ENCODE measurements at places on chromosomes 3 and 15. TPM values are rescaled to one million over a fixed set of nuclear protein-coding genes. Genes with fewer than 3 reads are reported as not detected.

GRCh38 chr3:119637679-119638477, 22.5 kb downstream of the POPDC2 start:
- DNase-seq, result no peak

ROPN1B gene
- 0.19 TPM for polyA plus RNA-seq

DNA sequence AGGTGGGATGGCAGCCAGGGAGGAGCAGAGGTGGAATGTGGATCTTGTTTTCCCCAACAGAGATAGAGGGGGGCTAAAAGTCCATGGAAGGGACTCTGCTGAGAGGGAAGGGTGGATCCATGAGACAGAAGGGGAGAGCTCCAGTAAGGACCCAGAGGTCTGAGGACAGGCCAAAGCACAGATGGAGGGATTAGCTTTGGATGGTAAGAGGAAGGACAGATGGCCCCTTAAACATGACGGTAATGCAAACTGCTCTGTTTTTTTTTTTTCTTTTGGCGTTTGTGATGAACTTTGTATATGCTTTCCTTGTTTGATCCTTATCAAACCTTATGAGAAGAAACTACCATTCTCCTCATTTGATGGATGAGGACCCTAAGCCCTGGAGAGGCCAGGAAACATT, 96.2 kb downstream of the IGF1R start:
- no peak for DNase-seq

FAM227B gene
- 7.6 TPM for polyA plus RNA-seq

RTP3 gene
- 0.25 TPM for polyA plus RNA-seq

DNA sequence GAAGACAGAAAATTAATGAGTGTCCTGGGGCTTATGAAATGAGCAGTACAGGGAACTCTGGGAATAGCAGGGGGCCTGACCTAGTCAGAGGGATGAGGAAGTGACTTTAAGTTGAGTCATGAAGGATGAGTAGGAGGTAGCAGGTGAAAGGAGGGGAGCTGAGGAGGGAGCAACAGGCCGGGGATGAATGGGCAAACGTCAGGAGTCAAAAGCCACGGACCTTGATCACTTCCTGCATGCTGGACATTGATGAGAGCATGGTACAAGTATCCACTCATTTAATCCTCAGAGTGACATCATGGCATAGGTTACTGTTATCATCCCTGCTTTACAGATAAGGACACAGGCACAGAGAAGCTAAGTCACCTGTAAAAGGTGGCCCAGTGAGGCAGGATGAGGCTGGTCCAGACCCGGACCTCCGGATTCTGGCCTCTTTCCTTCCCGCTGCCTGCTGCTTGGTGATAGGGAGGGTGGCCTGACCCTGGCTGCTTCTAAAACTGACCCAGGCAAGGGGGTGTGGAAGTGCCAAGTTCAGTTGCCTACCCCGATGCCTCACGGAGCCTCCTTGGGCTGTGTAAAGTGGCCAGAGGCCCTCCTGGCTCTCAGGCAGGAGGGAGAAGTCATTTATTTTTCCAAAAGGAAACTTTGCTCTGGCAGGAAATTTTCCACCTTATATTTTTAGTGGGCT, 7.6 kb downstream of the CORO2B start:
- no peak for DNase-seq

DNA sequence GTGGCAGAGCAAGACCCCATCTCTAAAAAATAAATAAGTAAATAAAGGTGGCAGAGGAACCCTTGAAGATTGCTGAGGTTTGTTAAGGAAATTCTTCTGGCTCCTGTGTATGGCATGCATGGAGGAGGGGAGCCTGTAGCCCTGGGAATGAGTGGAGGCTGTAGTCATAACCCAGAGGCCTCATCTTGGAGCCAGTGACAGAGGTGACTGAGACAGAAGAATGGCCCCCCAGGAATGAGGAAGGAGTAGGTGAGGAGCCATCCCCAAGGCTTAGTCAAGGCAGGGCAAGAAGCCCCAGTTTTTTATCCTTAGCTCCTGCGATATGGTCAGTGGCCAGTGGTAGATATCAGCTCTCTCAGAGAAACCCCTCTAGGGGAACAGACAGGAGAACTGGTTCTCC, 46.5 kb downstream of the BSN start:
- DNase-seq, result no peak

DNA sequence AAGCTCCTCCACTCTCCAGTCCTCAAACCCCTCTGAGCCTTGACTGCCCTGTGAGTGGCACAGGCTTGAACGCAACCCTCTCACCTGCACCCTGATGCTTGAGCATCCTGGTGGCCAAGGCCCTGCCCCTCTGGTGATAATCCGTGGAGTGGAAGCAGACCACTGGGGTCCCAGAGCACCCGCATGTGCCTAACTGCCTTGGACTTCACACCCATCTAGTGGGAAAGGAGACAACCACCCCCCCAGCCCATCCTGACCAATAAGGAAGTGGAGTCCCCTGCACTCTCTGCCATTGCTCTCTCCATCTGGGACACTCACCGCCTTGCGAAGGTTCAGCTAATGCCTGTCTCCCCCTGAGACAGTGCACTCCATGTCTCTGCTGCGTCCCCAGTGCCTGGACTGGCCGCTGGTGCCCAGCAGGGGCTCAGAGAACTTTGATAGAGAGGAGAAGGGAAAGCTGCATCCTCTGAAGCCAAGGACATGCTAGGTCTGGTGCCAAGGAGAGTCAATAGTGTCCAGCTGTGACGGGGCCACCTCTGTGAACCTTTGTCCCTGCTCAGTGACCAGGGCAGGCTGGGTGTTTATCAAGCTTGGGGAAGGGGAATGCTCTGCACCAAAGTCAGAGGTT, 3.4 kb downstream of the KLF15 start:
- no peak for DNase-seq

DNA sequence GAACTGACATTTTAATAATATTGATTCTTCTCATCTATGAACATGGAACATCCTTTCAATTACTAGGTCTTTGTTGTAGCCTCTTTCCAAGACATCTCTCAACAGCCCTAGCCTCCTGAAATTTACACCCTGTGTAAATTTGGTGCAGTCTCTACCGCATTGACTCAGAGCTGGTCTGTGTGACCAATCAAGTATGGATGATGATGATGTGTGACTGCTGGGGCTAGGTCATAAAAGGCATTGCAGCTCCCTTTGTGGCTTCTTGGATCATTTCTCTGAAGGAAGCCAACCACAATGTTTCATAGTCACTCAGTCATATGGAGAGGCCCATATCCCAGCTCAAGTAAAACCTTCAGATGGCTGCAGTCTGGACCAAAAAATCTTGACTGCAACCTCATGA, 62.1 kb upstream of the FAM3D start:
- no peak for DNase-seq

DNA sequence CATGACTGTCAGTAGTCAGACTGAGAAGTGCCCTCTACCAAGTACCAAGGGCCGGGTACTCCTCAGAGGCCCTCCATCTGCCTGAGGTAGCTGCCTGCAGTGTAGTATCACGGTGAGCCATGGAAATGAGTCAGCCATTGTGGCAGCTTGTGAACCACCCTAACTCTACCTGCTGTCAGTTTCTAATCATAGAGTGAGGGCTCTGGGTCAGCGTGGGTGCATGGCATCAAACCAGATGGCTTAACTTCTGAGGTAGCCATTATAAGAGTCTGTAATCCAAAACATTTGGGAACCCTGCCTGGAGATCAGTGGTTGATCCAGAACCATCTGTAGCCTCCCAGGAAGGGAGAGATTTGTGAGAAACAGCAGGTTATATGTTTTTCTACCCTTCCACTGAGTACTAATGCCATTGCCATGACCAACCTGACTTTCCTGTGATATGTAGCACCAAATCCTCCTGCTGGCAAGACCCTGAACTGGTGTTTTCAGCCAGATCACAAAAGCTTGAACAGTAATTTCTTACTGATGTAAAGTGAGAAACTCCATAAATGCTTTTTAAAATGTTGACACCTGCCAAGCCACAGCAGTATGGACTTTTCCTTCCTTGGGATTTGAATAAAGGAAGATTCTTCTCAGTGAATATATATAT, 38.9 kb downstream of the ABHD2 start:
- DNase-seq, result no peak

- peak; percentile 26 for DNase-seq
Measured at GRCh38 chr3:131591394-131592014, 88.7 kb upstream of the MRPL3 start.

P3H2 gene
- polyA plus RNA-seq, result 63.2 TPM

CPEB1 gene
- 0.41 TPM for polyA plus RNA-seq

GRCh38 chr3:129119365-129120100, 2.1 kb downstream of the RAB43 start:
- no peak for DNase-seq

GRCh38 chr3:55813268-55814097, 326.4 kb upstream of the WNT5A start:
- DNase-seq, result no peak

- no peak for DNase-seq
Measured at GRCh38 chr3:189580190-189580589, 51.0 kb upstream of the TP63 start.

DNA sequence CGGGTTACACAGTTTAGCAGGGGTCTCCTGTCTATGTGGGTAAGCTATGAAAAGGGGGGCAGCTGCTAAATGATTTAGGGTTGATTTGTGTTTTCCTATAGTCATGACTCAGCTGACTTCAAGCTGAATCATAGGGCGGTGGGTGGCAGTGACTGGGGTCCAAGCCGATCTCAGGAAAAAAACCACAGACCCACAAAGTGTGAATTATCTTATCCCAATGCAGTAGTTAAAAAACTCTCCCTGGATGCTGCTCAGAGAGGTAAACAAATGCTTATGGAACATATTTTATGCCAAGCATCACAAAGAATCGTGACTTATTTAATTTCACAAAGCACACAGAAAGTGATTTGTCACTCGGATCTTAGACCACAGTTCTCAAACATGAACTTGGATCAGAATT, 18.4 kb upstream of the TOPAZ1 start:
- no peak for DNase-seq

DNA sequence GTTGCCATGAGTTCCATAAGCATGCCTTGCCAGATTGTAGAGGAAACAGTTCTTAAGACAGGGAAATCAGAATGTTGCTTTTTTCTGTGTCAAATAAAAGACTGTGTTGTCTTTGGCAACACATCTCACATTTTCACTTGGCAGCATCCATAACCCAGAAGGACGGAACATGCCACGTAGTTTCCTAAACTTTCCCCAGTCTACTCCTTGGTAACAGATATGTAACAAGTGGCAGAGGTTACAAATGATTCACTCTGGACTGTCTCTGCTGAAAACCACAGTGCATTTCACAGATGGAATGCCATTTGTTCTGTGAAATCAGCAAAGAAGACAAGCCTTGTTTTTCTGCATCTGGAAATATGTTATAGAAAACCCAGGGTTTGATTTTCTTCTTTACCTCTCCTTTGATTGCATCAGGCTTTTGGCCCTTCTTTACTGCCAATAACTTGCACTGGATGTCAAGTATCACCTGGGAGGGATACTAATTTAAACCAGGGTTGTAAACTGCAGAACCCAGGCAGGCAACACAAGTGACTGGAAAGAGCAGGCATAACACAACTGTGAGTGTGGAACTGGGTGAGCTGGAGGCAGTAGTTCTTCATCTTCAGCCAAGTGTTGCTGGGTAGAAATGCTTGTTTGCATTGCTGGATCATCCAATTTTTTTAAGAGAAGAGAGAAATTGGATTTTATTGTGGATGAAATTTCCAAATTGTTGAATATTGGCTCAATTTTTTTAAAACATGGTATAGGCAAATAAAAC, 124.4 kb upstream of the FOXB1 start:
- no peak for DNase-seq
